ENCODE measurements at places on chromosomes 16 and 17.

DNA sequence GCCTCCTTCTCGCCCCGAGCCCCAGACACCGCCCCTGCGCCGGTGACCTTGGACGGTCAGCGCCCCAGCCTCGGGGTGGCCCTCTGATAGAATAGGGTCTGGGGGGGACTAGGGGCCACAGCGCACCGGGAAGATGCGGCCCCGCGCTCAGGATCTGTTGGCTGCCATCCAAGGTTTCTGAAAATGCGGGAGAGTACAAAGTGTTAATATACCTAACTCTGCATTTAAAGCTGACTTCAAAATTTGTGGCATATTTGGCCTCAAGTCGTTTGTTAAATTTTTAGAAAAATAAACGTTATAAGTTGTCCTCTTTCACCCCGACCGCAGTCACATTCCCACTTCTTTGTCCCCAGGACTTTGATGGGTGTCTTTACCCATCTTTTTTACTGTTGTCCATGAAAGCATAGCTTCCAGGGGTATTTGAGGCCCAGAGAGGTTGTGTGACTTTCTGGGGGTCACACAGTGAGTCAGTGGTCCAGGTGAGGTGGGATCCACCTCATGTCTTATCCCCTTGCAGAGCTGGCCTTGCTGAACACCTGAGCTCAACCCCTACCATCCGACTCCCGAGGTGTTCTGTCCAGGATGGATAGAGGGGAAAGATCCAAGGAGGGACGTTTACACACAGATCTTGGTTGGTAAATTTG, 796 bp downstream of the NT5M start:
- DNase-seq = peak; percentile 7

DNA sequence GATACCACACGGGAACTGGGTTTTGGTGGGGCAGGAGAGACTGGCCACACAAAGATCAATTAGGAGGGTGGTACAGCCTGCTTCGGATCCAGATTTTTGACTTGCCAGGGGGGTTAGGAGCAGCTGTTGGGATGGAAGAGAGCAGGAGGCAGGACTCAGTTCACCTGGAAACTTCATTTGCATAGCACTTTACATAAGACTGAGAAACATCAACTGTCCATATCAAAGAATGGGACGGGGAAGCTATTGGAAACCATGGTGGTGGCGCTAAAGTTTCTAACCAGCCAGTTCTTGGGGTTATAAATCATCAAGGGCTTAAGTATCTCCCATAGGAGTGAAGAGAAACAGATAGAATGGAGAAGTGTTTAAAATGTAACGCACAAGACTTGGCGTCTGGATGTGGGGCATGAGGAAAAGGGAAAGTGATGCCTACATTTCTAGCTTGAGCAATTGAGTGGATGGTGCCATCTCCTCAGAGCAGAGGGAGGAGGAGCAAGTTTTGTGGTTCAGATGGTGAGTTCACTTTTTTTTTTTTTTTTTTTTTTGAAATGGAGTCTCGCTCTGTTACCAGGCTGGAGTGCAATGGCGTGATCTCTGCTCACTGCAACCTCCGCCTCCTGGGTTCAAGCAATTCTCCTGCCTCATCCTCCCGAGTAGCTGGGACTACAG, 6.4 kb upstream of the SRCAP start:
- DNase-seq = no peak

DNA sequence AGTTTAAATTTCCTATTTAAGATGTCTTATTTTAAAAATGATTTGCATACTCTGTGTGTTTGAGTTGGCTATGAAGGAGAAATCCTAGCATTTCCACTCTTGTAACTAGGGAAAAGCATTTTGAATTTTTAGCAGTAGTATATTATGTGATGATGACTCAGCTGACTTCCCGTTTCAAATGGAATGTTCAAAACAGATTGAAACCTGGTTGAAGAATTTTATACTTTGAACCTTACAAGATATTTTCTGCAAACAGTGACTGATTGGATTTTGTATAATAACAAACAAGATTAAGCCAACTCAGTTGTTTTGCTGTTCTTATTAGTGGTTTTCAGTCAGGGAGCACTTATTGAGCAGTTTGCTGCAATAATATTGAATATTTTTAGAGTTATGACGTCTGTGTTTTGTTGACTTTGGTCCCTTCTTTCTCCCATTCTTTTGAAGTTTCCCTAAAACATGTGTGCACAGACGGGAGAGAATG, 8.0 kb downstream of the TNRC6A start:
- DNase-seq = no peak

- DNase-seq = no peak
Observed at GRCh38 chr17:37494971-37495370, 5.3 kb downstream of the DUSP14 start.

- no peak for DNase-seq
Observed at GRCh38 chr16:3389663-3390338, 11.0 kb downstream of the ZSCAN32 start.

DNA sequence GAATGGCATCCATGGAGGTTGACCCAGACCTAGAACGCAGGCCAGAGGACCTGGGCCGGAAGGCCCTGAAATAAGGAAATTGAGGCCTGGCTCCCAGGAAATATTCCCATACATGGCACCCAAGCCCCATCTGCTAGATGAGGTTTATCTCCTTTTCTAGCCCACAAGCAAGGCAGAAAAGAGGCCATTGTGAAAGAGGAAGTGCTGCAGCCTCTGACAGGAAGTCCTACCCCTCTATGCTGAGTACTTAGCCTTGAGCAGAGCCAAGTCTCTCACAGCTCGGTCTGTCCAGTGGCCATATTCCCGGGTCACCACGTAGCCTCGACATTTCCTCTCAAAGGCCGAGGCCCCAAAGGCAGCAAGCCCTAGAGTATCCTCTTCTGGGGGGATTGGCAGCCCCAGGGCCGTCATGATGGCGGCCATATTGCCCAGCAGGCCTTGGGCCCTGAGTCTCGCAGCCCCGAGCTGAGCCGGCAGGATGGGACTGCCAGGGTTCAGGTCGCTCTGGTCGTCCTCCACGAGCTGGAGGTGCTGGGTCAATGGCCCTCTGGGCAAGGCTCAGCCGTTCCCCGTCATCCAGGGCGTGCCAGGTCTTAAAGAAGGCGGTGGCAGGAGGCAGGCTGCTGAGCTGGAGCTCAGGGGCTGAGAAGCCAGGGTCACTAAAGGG, 7.8 kb downstream of the CTF1 start:
- DNase-seq = no peak

GRCh38 chr17:58991718-58992331, 114.9 kb downstream of the TRIM37 start:
- no peak for DNase-seq

GRCh38 chr17:64411999-64412771, 21.5 kb upstream of the PECAM1 start:
- no peak for DNase-seq

- no peak for DNase-seq
Observed at GRCh38 chr17:31736855-31737625, 122.0 kb downstream of the COPRS start.

GRCh38 chr16:81831722-81832126, 52.6 kb downstream of the PLCG2 start:
- DNase-seq = no peak
